ENCODE measurements at places on chromosomes 16 and 17. TPM values are rescaled to one million over a fixed set of nuclear protein-coding genes. Genes with fewer than 3 reads are reported as not detected.

PRRT2 gene
- 0.66 TPM for total RNA-seq

ELMO3 gene
- total RNA-seq, result 1.4 TPM

CKLF gene
- 64.2 TPM for total RNA-seq

CCL16 gene
- not detected for total RNA-seq

EVPLL gene
- 0.06 TPM for total RNA-seq

PRSS53 gene
- total RNA-seq, result 1.1 TPM

TEKT1 gene
- 0.12 TPM for total RNA-seq

POLR2A gene
- total RNA-seq, result 68.8 TPM

ITGAL gene
- 0.10 TPM for total RNA-seq

EXOC3L1 gene
- not detected for total RNA-seq

Data from A549 treated with RU486 at 1 μM for 4 hours (cell line).